Effector memory CD4-positive, alpha-beta T cell (primary cell): ENCODE measurements at places on chromosomes 12 and 14.

DNA sequence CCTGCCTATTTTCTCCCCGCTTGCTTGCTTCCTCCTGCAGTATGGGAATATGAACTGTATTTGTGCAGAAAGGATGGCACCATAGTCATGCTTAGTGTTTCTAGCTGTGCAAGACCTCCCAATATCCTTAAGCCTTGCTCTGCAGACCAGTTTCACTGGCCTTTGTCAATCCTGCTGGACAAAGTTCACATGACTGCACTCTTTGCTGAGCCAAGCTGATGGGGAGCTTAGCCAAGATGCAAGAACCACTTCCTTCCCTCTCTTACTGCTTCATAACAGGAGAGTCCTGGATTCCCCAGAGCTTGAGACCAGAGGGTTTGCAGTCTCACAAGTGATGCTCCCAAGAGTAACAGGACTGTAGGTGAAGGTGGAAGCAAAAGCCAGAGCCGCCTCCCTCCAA is 3.8 kb downstream of the ASIC1 start:
- DNase-seq = no peak
- peaks cover 21% of the 10 kb centered on the region for H3K27me3 ChIP-seq
- H3K4me1 ChIP-seq = peaks cover 11% of the 10 kb centered on the region
- H3K36me3 ChIP-seq = no peaks in the 10 kb centered on the region

GRCh38 chr14:71625891-71626701 is 306.1 kb upstream of the RGS6 start:
- DNase-seq = no peak
- no peaks in the 10 kb centered on the region for H3K27me3 ChIP-seq
- no peak overlapping the region for H3K4me3 ChIP-seq
- H3K27ac ChIP-seq = no peak overlapping the region

DNA sequence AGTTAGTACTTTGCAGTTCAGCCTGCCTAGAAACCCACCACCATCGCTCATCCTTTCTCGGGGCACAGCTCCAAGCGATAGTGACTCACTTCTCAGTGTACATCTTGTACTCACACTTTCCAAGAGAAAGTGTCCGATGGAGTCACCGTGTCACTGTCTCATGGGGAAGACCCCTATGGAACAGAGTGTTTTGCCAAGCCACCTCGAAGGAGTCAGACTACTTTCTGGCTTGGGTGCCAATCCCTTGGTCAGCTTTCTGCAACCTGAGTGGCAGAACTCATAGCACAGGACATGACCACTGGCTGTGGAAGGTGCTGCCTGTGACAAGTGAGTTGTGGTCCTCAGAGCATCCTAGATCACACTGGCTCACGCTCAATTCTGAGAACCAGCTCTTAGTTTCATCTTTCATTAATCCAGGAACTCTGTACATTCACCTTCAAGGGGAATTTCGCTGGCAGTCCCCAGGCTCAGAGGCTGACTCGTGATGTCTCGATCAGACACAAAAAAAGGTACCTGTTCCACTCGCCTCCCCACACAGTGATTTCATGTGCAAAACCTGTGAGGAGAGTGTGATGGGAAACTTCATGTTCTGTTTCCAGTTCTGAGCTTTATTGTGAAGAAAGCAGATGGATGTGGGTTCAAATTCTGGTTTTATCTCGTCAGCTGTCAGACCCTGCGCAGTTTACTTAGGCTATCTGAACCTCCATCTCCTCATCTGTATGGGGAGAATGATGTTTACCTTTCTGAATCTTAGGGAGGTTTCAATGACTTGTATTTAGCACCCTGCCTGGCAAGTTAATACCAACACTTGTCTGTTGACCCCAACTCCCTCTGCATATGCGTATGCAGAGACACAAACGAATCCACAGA is 127.3 kb upstream of the CCND2 start:
- H3K27me3 ChIP-seq = no peaks in the 10 kb centered on the region
- H3K4me3 ChIP-seq = no peak overlapping the region
- peak overlapping the region; percentile 31 for H3K27ac ChIP-seq
- DNase-seq = no peak
- no peaks in the 10 kb centered on the region for H3K36me3 ChIP-seq

DNA sequence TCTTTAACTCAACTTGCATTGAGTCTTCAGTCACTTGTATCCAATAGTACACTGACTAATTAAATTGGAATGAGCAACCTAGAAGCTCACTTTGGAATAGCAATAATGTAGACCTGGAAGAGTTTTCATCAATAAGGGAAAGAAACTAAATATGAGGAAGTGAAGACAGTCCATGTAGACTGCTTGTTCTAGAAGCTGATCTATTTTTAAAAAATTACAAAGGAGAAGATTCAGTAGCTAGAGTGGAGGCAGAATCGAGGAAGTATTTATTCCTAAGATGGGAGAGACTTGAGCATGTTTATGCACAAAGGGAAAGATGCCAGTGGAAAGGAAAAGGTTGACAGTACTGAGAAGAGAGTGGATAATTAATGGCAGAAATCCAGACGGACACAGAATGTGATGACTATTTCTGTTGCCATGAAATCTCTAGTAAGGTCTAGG is 156.3 kb upstream of the PDE3A start:
- DNase-seq = no peak
- H3K27me3 ChIP-seq = no peaks in the 10 kb centered on the region
- no peaks in the 10 kb centered on the region for H3K36me3 ChIP-seq
- no peak overlapping the region for H3K4me3 ChIP-seq
- no peaks in the 10 kb centered on the region for H3K4me1 ChIP-seq
- no peak overlapping the region for H3K27ac ChIP-seq

- no peaks in the 10 kb centered on the region for H3K36me3 ChIP-seq
- no peaks in the 10 kb centered on the region for H3K27me3 ChIP-seq
- DNase-seq = no peak
- no peaks in the 10 kb centered on the region for H3K4me1 ChIP-seq
- H3K4me3 ChIP-seq = no peak overlapping the region
- H3K27ac ChIP-seq = no peak overlapping the region
These were observed 7.9 kb upstream of the NAA25 start for GRCh38 chr12:112116232-112117060.

GRCh38 chr12:91718326-91718725 is 427.3 kb downstream of the BTG1 start:
- H3K4me1 ChIP-seq = no peaks in the 10 kb centered on the region
- no peaks in the 10 kb centered on the region for H3K36me3 ChIP-seq
- no peak overlapping the region for H3K27ac ChIP-seq
- H3K27me3 ChIP-seq = no peaks in the 10 kb centered on the region
- H3K4me3 ChIP-seq = no peak overlapping the region

DNA sequence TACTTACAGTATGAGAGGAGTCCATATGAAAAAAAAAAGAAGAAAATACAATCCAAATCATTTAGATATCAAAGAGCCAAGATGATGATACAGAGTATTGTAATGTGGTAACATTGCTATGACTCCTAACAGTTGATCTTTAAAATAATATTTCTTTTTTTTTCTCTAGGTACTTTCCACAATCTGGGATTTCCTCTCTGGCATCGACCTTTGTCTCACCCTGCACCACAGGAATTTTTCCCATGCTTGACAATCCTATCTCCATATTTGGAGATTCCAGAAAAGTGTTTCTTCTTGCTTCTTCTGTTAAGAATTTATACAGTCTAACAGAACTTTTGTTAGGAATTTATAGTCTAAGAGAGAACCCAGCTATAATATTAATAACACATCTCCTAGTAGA is 184.4 kb downstream of the ITPR2 start:
- H3K4me1 ChIP-seq = no peaks in the 10 kb centered on the region
- no peak overlapping the region for H3K4me3 ChIP-seq
- H3K36me3 ChIP-seq = peaks cover 8% of the 10 kb centered on the region
- no peak overlapping the region for H3K27ac ChIP-seq

DNA sequence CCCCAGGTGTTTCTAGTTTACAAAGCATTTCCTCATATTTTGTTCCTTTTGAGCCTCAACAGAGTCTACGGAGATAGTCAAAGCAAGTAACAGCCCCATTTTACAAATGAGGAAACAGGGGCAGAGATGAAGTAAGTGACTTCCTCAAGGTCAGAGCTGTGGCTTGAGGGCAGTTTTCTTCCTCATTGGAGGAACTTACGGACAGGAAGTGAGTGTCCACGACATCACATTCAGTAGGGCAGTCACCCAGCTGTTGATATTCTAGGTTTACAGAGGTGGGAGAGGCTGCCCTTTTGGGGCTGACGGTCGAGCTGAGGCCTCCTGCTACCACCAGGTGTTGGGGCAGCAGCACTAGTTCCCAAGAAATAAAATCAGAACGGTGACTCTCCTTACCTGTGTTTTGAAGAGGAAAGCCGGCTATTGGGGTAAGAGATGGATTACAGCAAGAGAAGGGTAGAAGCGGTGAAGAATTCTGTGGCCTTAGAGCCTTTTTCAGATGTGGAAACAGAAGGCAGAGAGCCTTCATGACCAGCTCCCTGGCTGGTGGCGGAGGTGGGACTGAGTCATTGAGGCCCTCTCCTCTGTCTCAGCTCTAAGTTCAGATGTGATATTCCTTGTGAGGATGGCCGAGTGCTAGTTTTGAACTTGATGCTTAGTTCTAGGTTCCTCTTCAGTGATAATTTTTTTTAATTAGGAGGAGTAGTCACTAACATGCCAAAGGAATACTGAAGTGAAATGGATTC is 41.7 kb downstream of the SUSD6 start:
- no peak overlapping the region for H3K27ac ChIP-seq
- no peaks in the 10 kb centered on the region for H3K27me3 ChIP-seq
- no peak overlapping the region for H3K4me3 ChIP-seq
- H3K36me3 ChIP-seq = no peaks in the 10 kb centered on the region

GRCh38 chr12:66612090-66612775 is 66.6 kb downstream of the GRIP1 start:
- DNase-seq = no peak
- H3K27me3 ChIP-seq = no peaks in the 10 kb centered on the region
- no peaks in the 10 kb centered on the region for H3K36me3 ChIP-seq
- no peak overlapping the region for H3K4me3 ChIP-seq

- no peak for DNase-seq
- no peaks in the 10 kb centered on the region for H3K27me3 ChIP-seq
These were observed 30.7 kb upstream of the MAP1LC3B2 start for GRCh38 chr12:116528498-116528897.

DNA sequence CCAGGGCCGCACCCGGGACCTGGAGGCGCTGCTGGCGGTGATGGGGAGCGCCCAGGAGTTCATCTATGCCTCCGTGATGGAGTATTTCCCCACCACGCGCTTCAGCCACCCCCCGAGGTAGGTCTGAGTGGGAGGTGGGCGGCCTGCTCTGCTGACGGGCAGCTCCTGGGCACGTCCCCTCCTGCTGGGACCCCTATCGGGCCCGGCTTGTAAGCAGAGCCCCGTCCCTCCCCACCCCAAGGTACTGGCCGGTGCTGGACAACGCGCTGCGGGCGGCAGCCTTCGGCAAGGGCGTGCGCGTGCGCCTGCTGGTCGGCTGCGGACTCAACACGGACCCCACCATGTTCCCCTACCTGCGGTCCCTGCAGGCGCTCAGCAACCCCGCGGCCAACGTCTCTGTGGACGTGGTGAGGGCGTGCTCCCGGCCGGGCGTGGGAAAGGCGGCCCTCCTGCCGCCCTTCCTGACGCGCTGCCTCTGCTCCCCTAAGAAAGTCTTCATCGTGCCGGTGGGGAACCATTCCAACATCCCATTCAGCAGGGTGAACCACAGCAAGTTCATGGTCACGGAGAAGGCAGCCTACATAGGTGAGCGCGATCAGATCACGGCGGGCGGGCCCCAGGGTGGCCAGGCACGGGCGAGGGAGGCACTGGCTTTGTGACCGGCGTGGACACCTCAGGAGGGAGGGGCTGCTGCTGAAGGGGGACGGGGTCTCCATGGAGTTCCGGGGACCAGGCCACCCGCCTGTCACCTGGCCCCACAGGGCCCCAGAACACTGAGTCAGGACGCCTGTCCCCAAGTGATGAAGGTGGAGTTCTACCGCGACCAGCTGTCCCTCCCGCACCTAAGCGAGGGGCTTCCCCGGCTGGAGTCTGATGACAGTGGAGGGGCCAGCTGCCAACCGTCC is 7.3 kb downstream of the PLD4 start:
- no peak overlapping the region for H3K4me3 ChIP-seq
- H3K4me1 ChIP-seq = peaks cover 9% of the 10 kb centered on the region
- peaks cover 9% of the 10 kb centered on the region for H3K27me3 ChIP-seq
- DNase-seq = no peak
- no peaks in the 10 kb centered on the region for H3K36me3 ChIP-seq

DNA sequence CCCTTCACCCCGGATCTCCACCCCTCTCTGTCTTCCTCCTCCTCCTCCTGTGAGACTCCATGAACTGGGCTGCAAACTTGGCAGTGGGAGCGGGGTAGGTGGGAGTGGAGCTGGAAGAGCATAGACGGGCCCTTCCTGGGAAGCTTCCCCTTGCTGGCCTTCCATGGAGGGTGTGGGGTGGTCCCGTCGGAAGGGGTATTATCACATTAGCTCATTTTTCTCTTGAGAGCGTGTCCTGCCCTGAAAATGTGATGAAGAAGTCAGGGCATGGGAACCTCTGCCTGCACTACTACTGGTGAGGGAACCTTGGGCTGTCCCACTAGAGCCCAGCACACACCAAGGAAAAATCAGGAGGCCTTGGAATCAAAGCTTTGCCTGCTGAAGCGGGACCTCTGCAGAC is 66.5 kb downstream of the CACNA1C start:
- H3K4me1 ChIP-seq = no peaks in the 10 kb centered on the region
- no peak for DNase-seq
- H3K27ac ChIP-seq = no peak overlapping the region
- no peaks in the 10 kb centered on the region for H3K36me3 ChIP-seq
- H3K27me3 ChIP-seq = no peaks in the 10 kb centered on the region

- DNase-seq = no peak
- no peak overlapping the region for H3K27ac ChIP-seq
- H3K4me1 ChIP-seq = peaks cover 18% of the 10 kb centered on the region
- peaks cover 45% of the 10 kb centered on the region for H3K27me3 ChIP-seq
- no peaks in the 10 kb centered on the region for H3K36me3 ChIP-seq
These were observed 1.8 kb downstream of the TBC1D30 start for GRCh38 chr12:64826234-64826633.

DNA sequence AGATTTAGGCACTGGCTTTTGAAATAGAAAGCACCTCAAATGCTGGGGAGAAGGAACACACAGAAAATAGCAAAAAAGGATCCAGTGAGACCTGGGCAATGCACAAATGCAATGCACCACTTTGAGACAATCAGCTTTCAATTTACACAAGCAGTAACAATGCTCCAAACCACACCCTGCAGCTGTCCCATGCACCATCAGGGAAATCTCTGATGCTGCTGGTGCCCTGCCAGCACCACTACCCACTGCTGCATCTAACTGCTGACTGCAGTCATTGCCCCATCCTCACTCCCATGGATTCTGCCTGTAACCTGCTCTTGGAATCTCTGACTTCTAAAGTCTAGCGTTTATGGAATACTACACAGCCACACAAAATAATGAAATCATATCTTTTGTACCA is 21.0 kb upstream of the HMGA2 start:
- no peaks in the 10 kb centered on the region for H3K4me1 ChIP-seq
- no peak for DNase-seq
- no peaks in the 10 kb centered on the region for H3K36me3 ChIP-seq
- H3K4me3 ChIP-seq = no peak overlapping the region

DNA sequence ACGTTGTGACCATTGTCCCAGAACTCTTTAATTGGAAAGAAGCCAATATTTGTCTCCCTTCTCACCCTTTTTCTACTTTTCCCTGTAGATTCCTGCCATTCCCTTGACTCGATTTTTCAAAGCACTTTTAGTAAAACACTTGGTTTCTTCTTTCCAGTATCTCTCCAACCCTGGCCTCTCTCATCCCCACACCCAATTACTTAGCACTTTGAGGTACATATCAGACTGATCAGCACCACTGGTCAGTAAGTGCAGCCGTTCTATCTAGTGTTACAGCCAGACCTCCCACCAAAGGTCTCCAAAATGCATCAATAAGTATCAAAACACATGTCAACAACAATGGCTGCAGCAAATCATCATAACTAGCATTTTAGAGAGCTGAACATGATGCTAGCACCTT is 141.9 kb downstream of the BTG1 start:
- no peaks in the 10 kb centered on the region for H3K4me1 ChIP-seq
- no peaks in the 10 kb centered on the region for H3K27me3 ChIP-seq
- no peak for DNase-seq
- no peak overlapping the region for H3K4me3 ChIP-seq
- H3K36me3 ChIP-seq = no peaks in the 10 kb centered on the region
